ENCODE measurements at places on chromosomes 6 and 20.

DNA sequence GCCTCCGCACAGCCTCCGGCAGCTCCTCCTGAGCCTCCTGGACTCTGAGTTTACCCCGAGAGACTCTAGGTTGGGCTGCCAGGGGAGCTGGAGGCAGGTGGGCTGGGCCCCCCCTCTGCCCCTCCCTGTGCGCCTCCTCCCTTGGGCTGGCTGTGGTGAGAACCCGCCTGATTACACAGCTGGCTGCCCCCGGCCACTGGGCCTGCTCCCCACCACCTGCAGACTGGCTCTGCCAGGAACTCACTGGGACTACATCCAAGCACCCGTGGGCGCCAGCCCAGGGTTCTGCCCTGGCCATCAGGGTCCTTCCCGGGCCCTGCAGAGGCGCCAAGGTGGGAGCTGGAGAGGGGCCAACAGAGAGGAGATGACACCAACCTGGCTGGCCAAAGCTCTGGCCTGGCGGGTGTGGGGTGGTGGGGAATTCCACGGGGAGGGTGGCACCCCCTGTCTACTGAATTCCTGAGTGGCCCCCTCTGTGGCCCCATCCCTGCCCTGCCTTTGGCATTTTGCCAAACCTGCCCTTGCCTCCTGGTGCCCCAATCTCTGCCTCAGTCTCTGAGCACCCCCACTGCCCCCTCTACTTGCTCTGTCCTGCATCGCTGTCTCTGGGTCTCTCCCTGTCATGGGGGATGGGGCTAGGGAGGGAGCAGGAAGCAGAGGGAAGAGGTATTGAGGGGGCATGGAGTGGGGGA is 21.9 kb upstream of the CDH22 start:
- DNase-seq = no peak

DNA sequence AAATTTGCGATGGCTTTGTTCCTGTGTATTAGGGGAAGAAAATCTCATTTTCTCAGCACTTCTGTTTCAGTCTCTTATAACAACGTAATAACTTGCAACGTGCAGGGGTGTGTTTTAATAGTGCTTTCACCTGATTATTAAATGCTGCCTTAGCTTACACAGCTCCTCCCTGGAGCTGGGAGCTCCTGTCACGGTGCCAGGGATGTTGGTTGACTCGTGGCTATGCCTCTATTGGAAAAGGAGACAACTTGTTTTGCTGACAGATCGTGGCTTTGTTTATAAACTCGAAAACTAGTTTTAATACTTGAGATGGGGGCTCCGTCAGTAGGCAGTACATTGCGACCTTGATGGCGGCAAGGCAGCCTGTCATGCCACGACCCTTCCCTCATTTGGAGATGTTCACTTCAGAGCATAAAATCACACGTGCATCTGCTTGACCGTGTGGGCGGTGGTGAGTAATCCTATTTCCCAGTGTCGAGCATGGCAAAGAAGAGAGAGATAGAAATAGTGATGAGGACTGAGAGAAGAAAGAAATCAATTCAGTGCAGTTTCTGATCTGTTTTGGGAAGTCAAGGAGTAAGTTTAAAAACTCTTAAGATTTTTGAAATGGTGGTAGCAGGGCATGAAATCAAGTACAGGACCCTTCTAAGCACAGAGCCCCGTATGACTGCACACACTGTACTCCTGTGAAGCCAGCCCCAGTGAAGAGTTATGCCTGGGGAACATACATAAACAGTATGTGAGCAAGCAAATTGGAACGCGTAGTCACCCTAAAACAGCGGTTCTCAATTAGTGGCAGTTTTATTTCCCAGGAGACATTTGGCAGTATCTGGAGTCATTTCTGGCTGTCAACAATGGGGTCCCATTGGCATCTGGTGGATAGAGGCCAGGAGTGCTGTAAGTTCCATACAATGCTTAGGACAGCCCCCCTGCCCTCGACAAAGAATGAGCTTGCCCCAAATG is 147.2 kb downstream of the DOK5 start:
- DNase-seq = no peak

DNA sequence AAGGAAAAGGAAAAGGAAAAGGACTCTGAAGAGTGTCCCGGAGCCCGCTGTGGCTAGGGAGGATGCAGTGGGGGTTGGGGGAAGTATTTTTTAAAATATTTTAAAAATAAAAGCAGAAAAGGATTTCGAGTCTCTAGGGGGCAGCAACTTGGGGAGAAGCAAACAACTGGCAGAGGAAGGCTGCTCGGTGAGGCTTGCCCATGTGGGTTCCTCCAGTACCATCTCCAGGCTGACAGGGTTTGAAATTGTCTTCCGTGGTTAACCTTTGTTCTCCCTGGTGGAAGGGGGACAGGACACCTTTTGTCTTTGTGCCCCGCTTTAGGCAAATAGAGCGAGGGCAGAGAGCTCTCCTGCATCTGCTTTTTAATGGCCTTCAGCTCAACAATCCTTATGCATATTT is 60.4 kb upstream of the SNX9 start:
- no peak for DNase-seq

DNA sequence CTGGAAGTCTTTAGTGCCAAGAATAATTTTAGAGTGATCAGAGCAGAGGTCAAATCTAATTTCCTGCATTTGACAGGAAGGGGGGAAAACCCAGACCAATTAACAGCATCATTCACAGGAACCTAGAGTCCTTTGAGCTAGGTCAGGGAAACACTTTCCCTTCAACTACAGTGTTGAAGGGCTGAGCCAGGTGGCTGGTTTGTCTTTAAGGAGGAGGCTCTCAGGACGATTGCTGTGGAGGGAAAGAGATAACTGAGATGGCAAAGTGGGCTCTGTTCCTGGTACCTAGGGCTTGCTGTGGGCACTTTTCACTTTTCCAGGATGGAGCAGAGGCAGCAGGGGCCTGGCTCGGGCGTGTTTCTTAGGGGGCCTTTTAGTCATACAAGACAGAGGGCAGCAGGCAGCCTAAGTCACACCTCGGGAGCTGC is 111.9 kb downstream of the SCML4 start:
- no peak for DNase-seq

- DNase-seq = no peak
Observed at GRCh38 chr20:13661070-13661685, 22.4 kb upstream of the TASP1 start.

DNA sequence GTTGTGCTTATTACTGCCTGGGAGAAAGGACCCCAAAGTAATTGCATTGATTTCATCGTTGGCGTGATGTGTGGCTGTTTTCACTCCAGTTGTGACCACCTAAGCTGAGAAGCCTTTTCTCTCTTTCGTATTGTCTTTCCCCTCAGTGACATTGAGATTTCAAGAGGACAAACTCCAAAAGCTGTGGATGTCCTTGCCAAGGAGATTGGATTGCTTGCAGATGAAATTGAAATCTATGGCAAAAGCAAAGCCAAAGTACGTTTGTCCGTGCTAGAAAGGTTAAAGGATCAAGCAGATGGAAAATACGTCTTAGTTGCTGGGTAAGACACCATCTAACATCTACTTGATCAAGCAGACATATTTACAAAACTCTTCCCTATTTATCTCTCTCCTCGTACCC is 60.5 kb downstream of the MTHFD1L start:
- no peak for DNase-seq

- no peak for DNase-seq
Observed at GRCh38 chr20:49859807-49860206, 47.2 kb downstream of the SLC9A8 start.

GRCh38 chr6:44527181-44527580 is 139.7 kb downstream of the CDC5L start:
- no peak for DNase-seq

DNA sequence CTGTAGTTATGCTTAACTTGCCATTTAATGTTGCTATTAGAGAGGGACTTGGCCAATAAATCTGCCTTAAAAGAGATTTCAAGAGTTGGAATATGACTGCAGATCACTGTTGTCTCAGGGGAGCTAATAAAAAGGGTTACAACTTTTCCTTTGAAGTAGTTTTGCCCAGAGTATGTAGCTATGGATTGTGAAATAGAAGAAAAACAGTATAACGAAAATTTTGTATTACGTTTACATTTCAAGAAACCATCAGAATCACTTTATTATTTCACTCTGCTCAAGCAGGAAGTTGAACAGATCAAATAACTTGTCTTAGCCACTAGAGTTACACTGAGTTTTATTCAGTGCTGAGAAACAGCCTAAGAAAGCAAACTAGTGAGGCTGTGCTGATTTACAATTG is 3.0 kb upstream of the ZSCAN26 start:
- no peak for DNase-seq

- no peak for DNase-seq
Observed at GRCh38 chr6:30497714-30498113, 8.4 kb downstream of the HLA-E start.

- DNase-seq = no peak
Observed at GRCh38 chr6:108921547-108922361, 73.5 kb downstream of the ARMC2 start.

DNA sequence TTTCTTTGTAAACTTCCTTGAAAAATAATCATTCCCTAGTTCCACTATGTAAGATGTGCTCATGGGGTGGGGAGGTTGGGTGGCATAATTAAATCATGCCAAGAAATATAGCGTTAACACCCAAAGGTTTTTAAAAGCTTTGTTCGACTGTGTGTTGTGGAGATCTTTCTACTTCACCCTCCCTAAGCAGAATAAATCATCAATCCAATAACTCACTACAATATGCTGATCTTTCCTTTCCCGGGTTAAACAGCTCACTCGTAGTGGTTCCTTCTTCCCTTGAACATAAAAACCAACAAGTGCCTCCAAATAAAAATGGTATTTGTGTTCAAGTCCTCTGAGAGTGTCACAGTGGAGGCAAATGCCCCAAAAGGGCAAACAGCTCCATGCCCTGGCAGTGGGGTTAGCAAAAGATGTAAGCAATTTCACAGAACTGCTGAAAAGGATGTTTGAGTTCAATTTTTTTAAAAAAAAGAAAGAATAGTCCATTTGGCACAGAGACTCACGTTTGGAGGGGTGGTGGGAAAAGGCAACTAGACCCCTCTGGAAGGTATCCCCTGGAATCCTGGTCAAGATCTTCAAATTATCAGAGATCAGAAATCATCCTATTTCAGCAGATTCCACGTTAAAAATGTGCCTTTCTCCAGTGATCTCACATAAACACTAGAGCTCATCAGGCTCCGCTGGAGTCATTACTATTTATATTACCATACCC is 99.1 kb downstream of the TFAP2A start:
- no peak for DNase-seq

DNA sequence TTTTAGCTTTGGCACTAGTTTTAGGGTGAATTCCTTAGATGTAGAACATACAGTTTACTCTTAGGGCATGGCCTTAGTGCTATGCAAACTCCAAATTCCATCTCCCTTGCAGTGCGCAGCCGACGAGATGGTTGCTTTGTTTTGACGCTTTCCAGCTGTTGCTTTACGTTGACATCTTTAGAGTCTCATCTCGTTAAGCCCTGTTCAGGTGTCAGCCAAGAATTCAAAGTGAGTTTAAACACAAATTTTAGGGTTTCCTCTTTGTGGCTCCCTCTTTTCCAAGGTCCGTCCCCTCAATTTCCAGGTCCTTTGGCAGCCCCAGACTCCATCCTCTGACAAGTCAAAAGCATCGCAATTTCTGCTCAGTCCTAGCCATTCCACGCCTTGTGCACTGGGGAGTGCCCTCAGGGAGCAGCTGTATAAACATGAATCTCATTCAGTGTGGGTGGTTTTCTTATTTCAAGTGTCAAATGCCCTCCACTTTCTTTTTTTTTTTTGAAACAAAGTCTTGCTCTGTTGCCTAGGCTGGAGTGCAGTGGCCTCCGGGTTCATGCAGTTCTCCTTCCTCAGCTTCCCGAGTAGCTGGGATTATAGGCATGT is 14.1 kb upstream of the MAK start:
- DNase-seq = no peak

- no peak for DNase-seq
Observed at GRCh38 chr6:79640146-79641111, 9.3 kb downstream of the SH3BGRL2 start.

- no peak for DNase-seq
Observed at GRCh38 chr6:129672881-129673631, 36.9 kb downstream of the ARHGAP18 start.

DNA sequence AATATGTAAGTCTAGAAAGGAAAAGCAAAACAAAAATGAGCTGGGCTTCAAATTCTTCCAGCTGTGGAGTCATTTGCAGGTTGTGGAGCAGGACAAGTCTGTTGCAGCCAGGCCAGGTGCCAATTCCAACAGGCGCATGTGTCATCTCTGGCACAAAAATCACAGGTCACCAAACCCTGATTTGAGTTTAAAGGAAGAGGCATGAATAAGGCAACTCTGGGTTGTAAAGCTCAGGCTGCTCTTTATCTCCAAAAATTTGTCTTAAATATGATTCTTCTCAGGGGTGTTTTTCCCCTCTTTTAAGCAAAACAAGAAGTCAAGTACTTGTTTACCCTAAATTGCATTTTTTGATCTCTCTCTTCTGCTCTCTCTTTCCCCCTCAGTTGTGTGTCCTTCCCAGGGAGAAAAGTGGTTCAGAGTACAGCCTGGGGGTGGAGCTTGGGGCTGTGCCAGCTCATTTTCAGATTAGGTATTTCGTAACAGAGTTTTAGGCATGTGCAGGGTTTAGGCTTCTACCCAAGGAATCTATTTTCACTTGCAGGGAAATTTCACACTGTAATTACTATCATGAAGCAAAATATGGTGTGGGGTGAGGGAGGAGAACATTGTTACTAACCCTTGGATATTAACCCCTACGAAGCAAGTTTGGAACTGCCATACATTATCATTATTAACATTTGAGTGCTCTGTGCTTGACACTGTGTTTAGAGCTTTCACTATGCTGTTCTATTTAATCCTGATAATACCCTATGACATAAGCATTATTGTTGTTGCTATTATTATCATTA is 8.3 kb upstream of the NCOA3 start:
- no peak for DNase-seq

- peak; percentile 68 for DNase-seq
Observed at GRCh38 chr20:297925-298775, 780 bp downstream of the ZCCHC3 start.

- DNase-seq = no peak
Observed at GRCh38 chr6:33694401-33694931, 17.0 kb downstream of the UQCC2 start.

DNA sequence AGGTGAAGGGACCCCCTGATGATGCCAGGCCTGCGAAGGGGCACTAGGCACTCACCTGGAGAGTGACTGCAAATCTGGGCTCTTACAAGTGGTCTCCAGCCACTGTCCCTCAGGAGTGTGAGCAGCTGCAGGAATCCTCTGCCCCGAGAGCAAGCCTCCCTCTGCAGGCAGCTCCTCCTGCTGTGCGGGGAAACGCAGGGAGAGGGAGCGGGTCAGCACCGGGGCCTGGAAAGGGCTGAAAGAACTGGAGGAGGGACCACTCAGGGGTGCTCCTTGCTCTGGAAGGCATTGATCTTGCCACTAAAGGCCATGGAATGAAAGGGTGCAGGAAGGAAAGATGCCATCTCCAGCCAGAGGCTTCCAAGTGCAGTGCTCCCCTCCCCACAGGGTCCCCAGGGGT is 168.0 kb downstream of the CDH4 start:
- no peak for DNase-seq

- no peak for DNase-seq
Observed at GRCh38 chr6:169328112-169328801, 74.6 kb upstream of the THBS2 start.

GRCh38 chr6:163461696-163462095 is 47.2 kb downstream of the QKI start:
- no peak for DNase-seq

- no peak for DNase-seq
Observed at GRCh38 chr20:47353239-47353691, 3.2 kb downstream of the ZMYND8 start.

Data from substantia nigra (tissue), 51 donors.